ENCODE measurements at places on chromosomes 7 and 10.

- DNase-seq, result no peak
Measured at GRCh38 chr10:97898429-97898828, 48.8 kb downstream of the GOLGA7B start.

DNA sequence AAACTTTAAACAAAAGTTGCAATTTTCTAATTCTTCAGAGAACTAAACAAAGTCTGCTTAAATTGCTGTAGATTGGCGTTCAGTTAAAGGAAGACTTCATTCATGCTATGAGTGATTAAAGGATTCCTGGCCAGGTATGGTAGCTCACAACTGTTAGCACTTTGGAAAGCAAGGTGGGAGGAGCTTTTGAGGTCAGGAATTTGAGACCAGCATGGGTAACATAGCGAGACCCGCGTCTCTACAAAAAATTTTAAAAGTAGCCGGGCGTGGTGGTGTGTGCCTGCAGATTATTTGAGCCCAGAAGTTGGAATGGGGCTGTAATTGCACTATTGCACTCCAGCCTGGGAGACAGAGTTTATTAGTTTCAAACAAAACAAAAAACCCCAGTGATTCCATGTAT, 13.5 kb upstream of the SCRN1 start:
- no peak for DNase-seq

DNA sequence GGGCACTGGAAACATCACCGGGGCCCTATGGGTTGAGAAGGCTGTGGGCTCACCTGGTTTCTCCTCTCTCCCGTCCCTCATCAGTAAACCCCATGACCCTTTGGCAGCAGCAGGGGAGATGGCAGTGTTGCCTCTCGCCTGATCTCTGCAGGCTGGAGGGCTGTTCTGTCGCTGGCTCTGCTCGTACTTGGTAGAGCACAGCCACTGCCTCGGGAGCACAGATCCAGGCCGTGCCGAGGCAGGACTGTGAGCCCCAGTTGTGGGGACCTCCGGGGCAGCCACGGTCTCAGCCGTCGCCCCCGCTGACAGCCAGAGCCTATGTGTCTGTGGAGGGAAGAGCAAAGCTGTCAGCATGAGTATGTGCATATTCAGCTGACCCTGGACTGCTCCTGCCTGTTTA, 94.9 kb downstream of the PTPRE start:
- DNase-seq, result no peak

DNA sequence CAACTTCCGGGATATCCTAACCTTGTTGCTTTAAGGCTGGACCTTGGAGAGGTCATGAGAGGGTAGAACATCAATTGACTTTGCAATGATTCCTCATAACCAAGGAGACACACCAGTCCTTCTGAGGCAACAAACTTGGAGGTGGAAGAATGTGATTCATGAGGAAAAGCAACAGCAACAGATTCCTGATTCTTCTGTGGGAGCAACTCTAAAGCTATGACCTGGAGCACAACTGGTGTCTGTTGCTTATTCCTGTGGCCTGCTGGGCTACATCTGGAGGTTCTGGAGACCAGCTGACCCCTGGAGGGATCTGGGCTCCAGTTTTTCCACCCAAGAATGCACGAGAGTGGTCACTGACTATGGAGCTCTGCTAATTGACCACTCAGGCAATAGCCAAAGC, 116.6 kb downstream of the CREB5 start:
- no peak for DNase-seq

GRCh38 chr7:16660702-16661464, 14.9 kb downstream of the BZW2 start:
- no peak for DNase-seq

DNA sequence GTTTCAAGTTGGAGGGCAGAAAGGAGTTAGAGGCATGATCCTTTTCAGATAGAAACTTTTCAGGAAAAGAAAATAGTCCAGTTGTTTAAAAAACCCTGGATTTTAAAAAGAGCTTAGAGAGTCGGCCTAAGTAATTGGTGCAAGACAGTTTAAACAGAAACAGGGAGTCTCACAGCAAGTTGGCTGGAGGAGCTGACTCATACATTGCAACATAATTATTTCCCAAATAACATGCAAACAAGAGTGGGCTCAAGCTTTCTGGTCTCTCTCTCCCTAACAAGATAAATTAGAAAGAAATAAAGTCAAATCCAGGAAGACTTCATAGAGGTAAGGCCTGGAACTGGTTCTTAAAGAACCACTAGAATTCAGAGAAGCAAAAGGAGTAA, 100.3 kb upstream of the AGBL3 start:
- DNase-seq, result no peak

DNA sequence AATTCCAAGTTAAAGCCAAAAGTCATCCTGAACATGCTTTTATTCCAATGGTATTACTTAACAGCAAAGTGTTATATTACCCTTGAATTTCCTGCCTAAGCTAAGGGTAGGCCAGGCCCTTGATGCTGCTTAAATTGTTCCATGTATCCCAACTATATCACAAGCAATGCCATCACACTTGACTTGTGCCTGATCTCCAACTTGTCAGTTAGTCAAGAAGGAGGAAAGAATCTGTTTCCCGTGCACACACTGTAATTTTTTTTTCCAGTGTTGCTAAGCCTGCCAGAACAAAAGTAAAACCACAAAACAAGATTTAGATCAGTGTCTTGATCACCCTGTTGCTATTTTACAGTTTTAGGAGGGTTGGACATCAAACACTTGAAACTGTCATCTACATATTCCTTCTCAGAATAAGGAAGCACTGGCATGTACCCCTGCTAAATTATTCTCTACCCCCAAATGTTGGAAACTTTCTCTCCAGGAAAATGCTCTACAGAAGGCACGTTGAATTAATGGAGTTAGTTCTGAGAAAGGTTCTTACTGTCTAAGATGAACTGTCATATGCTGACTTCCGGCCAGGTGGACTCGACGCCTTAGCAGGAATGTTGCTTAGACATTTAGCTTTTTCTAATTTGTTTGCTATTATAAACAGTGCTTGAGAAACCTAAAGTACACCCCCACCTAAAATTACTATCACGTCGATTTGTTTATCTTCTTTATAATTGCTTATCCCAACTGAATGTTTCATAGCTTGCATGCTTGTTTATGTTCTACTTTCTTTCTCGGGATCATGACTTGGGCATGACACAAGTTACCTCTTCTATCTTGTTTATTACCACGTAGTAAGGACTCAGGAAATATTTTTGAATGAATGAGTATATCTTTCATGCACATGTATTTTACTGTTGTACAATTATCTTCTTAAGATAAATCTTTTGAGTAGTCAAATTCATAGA, 105.5 kb upstream of the ZNF438 start:
- DNase-seq, result no peak

DNA sequence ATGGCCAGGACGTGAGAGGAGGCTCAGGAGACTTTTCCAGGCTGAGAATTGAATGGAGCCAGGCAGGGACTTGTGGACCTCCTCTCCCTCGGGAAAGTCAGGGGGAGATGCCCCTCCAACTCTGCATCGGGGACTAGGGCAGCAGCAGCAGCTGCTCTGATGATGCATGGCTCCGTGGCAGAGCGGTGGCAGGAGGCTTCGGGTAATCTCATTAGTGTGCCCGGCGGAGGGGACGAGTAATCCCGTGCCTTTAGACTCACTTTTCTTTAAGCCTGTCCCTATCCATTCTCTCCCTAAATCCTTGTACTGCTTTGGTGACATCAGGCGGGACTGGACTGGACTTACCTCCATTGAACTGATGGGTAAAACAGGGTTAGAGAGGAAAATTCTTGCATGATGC, 75.1 kb downstream of the ZMIZ1 start:
- no peak for DNase-seq

All from hippocampal formation (tissue), 2 donors.